Activated effector memory CD4-positive, alpha-beta T cell treated with Interleukin-2 at 50 U/mL for 16 hours (primary cell): ENCODE measurements at places on chromosomes 5 and 9.

DNA sequence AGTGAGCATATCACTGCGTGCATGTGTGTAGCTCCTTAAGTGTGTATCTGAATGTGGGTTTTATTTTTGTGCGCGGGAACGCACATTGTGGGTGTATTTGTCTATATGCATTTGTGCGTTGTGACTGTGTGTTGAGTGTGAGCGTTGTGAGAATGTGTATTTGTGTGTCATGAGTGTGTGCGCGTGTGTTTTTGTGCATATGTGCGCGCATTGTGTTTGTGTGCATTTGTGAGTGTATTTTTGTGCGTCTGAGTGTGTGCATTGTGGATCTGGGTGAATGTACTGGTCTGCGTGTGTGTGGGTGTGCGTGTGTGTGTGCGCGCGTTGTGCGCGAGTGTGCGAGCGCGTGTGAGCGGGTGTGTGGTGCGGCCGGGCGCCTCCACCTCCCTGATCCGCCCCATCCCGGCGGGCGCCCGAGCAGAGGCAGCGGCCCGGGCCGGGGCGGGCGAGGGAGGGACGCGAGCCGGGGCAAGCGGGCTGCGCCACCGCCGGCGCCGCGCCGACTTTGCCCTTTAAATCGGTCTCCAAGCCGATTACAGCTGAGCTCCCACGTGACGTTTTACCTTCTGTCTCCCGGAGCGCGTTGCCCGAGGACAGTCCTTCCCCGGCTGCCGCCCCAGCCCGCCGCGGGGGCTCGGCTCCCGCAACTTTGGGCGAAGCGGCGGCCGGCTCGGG lies at the start of gene RASGRF2:
Gene RASGRF2 (plus strand): TSS at position 596 of the 675 bp plus-strand sequence. CDS start 376 bp downstream, outside the sequence.
- peak; percentile 35 for DNase-seq

- DNase-seq, result peak; percentile 61
These were observed 163.9 kb downstream of the CEMIP2 start for GRCh38 chr9:71604197-71605063.

- no peak for DNase-seq
These were observed 28.4 kb downstream of the HSDL2 start for GRCh38 chr9:112408275-112408674.

DNA sequence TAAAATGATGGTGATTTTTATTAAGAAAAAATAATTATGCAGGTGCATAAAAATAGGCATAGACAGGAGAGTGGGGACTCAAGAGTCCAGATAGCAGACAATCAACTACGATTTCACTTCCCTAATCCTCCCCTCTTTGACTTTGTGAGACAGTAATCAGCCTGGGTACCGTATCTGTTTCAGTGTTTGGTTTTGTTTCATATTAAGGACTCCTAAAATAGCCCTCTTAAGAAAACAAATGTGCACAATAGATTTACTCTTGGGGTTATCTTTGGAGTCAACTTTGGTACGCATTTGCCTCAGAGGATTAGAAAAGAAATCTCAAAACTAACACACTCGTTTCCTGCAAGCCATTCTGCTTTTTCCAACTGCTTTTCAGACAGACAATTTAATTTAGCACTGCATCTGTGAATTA lies 96.3 kb downstream of the ZNF608 start:
- no peak for DNase-seq
